ENCODE measurements at places on chromosomes 1 and 21.

DNA sequence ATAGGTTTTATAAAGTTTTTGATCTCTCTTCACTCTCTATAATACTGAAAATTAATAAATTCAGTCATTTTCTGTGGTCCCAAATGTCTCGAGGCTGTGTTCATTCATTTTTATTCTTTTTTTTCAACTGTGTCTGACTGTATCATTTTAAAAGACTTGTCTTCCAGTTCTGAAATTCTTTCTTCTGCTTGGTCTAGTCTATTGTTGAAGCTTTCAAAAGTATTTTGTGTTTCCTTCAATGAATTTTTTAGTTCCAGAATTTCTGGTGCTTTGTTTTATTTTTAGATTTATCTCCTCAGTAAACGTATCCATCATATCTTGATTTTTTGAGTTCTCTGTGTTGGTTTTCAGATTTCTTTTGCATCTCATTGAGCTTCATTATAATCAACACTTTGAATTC is 161.0 kb upstream of the CHRM3 start:
- DNase-seq, result no peak

- no peak for DNase-seq
Observed at GRCh38 chr1:155961937-155962336, 16.4 kb downstream of the ARHGEF2 start.

GRCh38 chr1:223741861-223742260 is 29.5 kb downstream of the CAPN2 start:
- no peak for DNase-seq

DNA sequence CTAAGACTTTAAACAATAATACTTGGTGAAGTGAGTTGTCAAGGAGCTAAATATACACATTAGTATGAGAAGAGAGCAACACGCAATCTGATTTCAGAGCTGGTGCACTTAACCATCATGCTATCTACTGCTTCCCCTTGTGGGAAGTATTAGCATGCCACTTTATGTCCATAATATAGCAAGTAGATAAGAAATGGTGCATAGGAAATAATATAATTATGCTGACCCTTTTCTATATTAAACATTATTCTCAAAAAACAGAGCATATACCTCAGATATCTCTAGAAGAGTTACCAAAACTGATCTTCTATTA is 63.4 kb downstream of the MAGI3 start:
- DNase-seq, result no peak

DNA sequence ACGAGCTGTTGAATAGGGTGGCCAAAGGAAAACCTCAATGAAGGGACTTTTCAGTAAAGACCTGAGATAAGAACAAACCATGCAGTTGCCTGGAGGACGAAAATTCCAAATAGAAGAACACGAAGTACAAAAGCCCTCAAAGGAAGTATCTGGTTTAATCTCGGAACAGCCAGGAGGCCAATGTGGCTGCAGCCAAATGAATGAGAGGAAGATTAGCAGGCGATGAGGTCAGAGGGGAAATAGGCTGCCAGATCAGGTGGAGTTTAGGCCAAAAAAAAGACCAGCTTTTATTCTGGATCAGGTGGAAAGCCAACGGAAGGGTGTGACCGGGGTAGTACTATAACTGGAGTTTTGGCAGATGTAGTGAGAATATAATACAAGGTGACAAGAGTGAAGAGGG is 43.7 kb downstream of the SRSF11 start:
- DNase-seq, result no peak

DNA sequence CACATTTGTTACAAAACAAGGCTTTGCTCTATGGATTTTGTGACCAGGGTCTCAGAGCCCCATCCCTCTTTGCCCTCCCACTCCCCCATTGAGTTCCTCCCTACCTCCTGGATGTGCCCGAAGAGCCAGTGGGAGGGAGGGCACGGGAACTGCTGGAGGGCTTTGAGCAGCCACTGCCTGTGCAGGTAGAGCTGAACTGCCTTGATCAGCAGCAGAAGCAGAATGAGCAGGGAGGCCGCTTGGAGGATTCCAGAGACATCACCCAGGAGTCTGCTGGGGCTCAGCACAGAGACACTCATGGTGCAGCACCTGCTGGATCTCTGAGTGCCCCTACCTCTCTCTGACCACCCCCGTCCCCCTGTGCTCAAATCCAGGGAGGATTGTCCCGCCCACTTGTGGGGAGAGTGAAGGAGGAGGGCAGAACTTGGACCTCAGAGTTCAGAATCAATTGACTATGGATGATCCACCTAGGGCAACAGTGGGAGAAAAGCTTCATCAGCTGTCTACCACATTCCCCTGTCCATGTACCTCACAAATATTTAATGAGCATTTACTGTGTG is at the start of gene CYP4A11:
CYP4A11 (minus strand) TSS at position 342 of the 560 bp plus-strand sequence; CDS start at position 299, 43 bp downstream.
- no peak for DNase-seq

DNA sequence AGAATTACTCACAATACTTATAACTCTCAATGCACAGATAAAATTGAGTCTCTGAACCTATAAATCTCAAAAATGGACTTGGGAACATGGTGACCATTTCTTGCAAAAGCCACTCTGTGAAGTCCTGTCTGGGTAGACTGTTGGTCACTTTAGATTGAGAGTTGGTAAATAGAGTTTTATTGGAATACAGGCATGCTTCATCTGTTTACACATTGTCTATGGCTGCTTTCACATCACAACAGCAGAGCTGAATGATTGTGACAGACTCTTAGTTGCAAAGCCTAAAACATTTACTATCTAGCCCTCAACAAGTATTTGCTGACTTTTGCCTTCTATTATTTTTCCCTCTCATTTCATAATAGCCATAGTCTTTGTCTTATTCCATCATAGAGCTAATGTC is 24.1 kb upstream of the ASPM start:
- DNase-seq, result no peak

- no peak for DNase-seq
Observed at GRCh38 chr21:37631319-37632117, 264.9 kb downstream of the DYRK1A start.

GRCh38 chr1:11156441-11156840 is 32.7 kb upstream of the ANGPTL7 start:
- DNase-seq, result no peak

DNA sequence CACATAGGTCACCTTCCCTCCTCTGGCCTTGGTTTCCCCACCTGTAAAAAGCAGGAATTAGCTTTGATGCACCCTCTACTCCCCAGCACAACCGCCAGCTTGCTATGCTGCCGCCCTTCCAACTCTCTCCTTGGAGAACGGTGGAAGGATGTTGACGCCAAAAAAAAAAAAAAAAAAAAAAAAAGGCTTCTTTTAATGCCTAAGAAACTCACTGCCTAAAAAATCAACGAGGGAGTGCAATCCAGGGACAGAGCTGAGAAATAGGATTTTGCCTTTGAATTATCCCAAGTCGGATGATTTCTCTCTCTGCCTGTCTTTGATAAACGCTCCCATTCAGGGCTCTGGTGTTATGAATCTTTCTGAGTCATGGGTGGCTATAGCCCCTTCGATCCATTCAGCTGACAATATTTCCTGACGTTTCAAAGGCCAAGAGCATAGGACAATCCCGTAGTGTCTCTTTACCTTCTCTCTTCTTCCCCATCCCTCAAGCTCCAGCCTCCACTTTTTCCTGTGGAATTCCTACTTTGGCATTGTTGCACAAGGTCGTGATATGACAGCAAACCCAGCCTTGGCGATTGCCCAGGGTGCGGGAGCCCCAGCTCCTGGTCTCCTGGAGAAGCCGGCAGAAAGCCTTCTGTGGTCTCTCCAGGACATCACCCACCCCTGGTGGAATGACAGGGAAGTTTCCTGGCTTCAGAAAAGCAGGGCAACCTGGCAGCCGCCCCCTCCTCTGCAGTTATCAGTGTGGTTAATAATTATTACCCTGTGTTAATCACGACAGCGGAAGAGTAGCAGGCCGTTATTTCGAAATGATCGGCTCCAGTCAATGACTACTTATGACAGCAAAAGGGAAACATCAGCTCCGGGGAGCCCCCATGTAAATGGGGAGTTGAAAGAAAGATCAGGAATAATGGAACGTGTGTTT is 8.0 kb upstream of the PLXNA2 start:
- DNase-seq, result no peak

DNA sequence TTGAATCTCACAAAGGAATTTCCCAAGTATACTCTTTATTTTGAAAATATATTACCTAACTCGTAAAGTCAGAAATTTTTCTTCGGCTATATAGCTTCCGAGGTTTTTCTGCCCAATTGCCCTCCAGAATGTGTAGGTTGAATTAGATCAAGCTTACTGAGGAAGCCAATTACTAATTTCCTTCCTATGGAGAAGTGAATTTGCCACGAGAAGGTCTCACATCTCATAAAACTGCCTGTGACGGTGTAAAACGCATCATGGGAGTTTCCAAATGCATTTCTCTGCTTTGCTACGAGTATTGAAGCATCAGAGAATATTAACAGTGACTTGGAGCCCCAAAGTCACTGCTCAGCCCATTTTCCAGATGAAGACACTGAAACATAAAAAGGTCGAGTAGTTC is 262.3 kb downstream of the PTBP2 start:
- DNase-seq, result no peak

- DNase-seq, result no peak
Observed at GRCh38 chr1:3614755-3615742, 3.7 kb upstream of the MEGF6 start.

GRCh38 chr1:41650028-41650880 is 165.8 kb upstream of the EDN2 start:
- no peak for DNase-seq

- no peak for DNase-seq
Observed at GRCh38 chr21:45328198-45329091, 40.8 kb upstream of the POFUT2 start.

- no peak for DNase-seq
Observed at GRCh38 chr21:15219894-15220293, 155.1 kb upstream of the NRIP1 start.

DNA sequence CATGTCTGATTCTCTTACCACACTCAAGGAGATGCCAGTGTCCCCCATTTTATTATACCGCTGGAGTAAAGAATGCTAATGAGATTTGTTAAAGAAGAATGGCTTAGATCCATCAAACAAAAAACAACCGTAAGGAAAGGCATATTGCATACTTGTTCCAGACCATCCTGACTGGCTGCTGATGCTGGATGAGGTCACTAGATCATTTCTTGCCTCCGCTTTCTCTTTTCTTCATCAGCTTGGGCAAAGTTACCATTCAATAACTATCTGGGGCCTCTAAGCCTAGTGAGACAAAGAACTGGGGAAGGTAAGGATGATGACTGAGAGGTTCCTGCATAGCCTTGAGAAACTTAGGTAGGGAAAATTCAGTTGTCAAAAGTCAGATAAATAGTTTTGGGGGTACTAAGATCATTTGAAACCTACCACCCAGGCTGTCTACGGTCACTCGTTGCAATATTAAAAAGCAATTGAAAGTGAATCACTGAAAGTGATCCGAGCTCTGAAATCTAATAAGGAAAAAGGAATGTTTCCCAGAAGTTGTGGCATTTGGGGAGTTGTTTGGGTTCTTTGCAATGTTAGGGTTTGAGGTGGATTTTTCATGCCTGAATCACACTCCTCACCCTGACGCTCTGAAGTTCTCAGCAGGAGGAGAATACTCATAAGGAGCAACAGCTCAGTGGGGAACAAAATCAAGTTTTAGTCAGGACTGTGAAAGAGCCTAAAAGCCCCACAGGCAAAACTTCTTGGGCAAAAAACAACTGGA is 176.8 kb downstream of the HHIPL2 start:
- no peak for DNase-seq

GRCh38 chr1:169138866-169139670 is 32.6 kb downstream of the ATP1B1 start:
- no peak for DNase-seq

DNA sequence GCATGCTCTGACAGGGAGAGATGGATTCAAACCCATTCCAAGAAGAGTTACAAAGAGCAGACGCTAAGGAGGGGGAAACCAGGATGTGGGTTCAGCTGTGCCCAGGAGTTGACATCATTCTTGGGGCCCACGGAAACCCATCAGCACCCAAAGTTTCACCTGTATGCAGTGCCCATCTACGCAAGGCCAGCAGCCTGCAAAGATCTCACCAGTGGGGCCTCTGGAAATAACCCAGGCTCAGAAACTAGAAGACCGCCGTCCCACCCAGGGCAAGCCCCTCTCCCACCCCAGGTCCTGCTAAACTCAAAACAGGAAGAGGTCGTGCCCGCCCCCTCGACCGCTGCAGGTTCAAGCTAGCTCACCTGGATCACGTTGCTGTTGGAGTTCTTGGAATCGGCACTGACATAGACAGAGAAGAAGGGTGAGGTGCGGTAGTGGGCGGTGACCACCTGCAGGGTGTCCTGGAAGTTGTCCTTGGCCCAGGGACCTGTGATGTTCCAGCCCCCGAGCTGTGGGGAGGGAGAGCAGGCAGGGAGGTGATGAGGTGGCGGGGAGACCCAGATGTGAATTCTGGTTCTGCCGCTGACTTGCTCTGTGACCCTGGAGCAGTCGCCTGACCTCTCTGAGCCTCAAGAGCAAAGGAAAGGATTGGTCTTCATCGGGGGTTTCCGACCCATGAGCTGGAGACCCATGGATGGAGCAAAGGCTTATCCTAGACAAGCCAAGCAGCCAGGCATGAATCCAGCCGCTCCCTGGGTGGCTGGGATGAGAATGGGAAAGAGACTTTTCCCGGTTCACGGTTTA is 31.7 kb downstream of the ECE1 start:
- DNase-seq, result no peak

DNA sequence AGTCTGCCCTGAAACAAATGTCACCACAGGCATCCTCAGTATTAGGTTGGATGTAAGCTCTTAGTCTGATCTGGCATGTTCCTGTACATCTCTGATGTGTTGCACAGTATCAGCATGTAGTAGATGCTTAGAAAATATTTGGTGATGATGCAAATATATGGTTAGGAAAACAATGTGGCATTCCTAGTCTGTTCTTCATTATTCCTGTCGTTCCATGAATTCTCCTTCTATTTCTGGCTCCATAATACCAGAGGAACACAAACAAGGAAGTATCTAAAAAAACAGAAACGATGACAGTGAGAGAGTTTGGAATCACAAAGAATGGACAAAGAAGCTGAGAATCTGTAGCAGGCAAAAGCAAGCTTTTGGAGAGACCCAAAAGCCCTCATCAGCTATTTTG is 236.6 kb downstream of the HHAT start:
- DNase-seq, result no peak

- DNase-seq, result no peak
Observed at GRCh38 chr1:6807782-6808181, 22.5 kb downstream of the CAMTA1 start.

GRCh38 chr1:184810735-184811343 is 56.2 kb upstream of the EDEM3 start:
- DNase-seq, result no peak

DNA sequence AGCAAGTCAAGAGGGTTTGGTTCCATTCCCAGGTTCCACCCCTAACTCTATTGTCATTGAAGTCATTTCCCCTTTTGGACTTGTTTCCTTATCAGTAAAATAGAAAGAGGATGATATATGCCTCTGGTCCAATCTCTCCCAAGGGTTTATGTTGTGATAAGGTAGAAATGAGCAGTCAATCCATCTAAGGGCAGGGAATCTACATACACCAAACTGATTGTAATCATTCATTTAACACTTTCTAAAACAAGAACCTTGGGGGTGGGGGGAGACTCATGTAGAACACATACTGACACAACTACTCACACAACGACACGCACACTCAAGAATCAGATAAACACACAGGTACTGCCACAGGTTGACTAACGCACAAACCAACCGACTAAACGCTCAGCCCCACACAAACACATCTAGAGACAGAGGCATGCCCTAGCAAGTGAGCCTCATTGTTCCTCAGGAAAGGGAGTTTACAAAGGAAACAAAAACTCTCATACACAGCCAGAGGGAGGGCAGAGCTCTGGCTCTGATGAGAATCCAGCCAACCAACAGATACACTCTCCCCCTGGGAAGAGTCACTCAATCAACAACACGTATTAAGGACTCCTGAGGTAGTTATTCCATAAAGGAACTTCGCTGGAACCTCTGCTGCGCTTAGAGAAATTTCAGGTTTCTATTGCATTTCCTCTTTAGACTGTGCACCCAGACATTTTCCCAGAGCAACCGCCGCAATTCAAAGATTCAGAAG is 1.0 kb downstream of the F11R start:
- no peak for DNase-seq

- DNase-seq, result no peak
Observed at GRCh38 chr21:31337996-31338907, 5.8 kb downstream of the TIAM1 start.

Measured in hypothalamus (tissue), 51 donors.